ENCODE measurements at places on chromosomes 2 and 18.

DNA sequence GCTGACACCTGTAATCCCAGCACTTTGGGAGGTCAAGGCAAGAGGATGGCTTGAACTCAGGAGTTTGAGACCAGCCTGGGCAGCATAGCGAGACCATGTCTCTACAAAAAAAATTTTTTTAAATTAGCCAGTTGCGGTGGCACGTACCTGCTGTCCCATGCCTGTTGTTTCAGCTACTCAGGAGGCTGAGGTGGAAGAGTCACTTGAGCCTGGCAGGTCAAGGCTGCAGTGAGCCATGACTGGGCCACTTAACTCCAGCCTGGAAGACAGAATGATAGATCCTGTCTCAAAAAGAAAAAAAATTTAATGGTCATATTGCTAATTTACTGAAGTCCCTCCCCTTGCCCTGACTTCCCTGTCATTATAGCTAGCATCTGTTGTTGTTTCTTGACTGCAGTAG is 112.6 kb downstream of the ARHGAP28 start:
- DNase-seq, result no peak

- no peak for DNase-seq
Observed at GRCh38 chr2:25740810-25741381, 67.5 kb upstream of the DTNB start.

GRCh38 chr2:85655961-85656417 is 12.0 kb downstream of the SFTPB start:
- no peak for DNase-seq

GRCh38 chr2:53181759-53182158 is 585.8 kb upstream of the CHAC2 start:
- DNase-seq, result no peak

DNA sequence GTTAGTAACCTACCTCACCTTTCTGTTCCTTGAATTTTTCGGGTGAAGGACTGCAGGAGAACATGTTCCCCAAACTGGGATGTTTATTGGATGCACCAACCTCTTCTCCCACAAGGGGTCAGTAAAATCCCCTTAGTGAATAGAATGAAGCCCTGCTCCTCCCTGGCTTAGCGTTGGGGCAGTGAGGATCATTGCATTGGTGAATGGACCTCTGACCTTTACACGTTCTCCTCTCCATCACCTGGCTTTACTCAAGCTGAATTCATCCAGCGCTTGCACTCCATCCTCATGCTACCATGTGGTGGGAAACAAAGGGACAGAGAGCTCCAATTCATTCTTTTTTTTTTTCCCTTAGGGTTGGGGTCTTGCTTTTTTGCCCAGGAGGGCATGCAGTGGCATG is 157.2 kb downstream of the MIB1 start:
- DNase-seq, result no peak

DNA sequence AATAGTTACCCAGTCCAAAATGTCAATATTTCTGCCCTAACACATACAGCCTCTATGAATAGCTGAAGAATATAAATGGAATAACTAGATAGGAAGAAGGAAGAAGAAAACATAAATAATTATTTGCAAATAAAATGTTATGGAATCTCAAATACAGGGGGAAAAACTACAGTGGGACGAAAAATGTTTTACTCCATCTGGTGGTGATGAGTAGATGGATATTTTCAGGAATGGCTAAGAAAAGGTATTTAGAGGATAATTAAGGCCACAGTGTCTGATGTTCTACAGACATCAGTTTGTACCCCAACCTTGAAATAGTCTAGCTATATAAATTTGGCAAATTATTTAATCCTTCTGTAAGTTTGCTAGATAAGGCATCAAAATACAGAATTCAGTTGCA is 178.1 kb upstream of the FSHR start:
- no peak for DNase-seq

- DNase-seq, result no peak
Observed at GRCh38 chr2:62379566-62379965, 126.4 kb downstream of the TMEM17 start.

DNA sequence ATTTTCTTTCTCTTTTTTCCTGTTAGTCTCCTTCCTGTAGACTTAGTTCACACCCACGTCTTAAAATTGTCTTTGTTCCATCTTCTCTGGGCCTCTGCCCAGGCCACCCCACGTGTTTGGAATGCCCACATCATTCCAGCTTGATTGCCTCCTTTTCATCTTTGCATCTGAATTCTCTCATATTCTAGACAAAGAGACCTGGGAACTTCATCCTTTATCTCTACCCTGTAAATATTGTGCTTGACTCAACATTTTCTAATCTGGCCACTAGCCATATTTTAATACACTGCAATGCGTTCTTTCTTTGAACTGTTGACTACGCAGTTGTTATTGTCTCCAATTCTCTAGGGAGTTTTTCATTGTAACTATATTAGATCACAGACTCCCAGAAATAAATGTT is 187.5 kb upstream of the NRXN1 start:
- DNase-seq, result no peak

GRCh38 chr2:164710837-164711765 is 89.8 kb upstream of the GRB14 start:
- DNase-seq, result no peak

DNA sequence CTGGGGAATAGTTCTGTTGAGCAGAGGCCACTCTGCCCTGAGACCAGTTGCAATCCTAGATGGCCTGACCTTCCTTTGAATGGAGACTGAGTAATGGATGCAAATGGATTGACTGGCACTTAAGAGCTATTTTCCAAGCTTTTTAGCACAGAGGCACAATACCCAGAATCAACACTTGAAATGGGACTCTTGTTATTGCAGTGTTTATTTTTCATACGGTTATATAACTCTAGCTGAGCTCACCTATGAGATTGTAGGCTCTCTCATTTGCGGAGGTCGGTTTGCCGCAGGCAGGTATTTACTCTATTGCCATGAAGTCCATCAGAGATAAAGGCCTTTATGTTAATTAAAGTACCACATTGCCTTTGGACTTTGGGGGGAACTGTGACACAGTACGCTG is 422.3 kb upstream of the CELF4 start:
- DNase-seq, result no peak

- no peak for DNase-seq
Observed at GRCh38 chr2:151239624-151240023, 22.0 kb downstream of the RBM43 start.

All from SHP77 treated with DMSO at 0.1 percent for 48 hours (cell line).